ENCODE measurements at places on chromosomes 7 and 10. TPM values are rescaled to one million over a fixed set of nuclear protein-coding genes. Genes with fewer than 3 reads are reported as not detected.

The ADGRA1 gene
- polyA plus RNA-seq, result 1.2 TPM

- no peak for DNase-seq
Measured at GRCh38 chr10:124943301-124944092, 1.6 kb downstream of the ZRANB1 start.

GRCh38 chr7:54898659-54899340 lies 120.0 kb upstream of the EGFR start:
- DNase-seq, result no peak

GRCh38 chr10:76899490-76899889 lies 738.1 kb downstream of the KCNMA1 start:
- DNase-seq, result no peak

The FAM25C gene
- polyA plus RNA-seq, result not detected

The CPA2 gene
- 0.34 TPM for polyA plus RNA-seq

DNA sequence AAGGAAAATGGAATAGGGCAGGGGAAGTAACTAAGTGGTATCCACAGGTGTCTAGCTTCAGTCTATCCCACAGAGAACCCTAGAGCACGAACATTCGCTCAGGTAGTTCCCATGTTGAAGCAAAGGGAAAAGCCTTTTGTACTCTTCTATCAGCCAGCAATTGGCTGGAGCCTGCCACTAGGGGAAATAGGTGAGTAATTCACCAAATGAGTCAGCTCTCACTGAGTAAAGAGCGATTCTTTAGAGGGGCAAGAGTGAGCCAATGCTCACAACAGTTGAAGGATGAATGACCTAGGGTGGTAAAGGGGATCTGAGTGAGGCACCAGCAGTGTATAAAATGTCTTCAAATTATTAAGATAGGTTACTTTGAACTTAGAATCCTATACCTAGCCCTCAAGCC lies 94.1 kb upstream of the ZNF800 start:
- DNase-seq, result no peak

The PI4K2A gene
- 22.1 TPM for polyA plus RNA-seq
